HuH-7.5 (cell line): ENCODE measurements at places on chromosomes 4 and X.
A peak's percentile ranks its signal among the peaks of the same experiment; 100 is the strongest.

DNA sequence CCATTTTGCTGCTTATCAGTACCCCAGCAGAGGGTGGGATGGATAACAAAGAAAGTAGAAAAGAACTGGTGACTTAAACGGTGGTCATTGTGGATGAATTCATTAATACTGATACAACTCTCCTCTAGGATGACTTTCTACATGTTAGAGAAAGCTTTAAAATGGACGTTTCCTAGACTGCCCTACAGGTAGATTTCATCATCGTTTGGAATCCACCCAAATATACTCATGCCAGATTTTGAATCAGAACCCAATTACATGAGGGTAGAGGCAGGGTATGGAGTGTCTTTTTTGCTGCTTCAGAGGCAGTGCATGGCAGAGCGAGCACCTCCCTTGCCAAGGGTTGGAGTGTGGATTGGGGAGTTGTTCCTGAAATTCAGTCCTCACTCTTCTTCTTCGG lies 13.3 kb upstream of the ANTXR2 start:
- no peak for DNase-seq

DNA sequence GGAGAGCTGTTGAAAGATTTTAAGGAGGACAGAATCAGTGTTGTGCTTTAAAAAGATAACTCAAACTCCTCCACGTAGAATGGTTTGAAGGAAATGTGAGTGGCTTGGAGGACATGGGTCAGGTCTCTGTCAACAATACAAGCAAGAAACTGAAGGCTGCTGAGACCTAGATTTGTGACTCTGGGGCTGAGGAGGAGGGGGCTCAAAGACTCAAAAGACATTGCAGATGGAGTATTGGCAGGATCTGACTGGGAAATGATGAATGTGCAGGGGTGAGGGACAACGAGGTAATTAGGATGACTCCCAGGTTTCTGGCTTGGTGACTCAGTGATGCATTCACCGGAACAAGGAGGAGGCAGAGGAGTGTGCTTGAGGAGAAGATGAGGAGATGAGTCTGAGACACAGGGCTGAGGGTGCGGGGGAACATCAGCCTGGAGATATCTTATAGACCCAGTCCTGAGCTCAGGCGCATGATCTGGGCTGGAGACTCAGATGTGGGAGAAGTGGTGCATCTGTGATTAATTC lies 3.3 kb upstream of the RPS4X start:
- no peak for DNase-seq

DNA sequence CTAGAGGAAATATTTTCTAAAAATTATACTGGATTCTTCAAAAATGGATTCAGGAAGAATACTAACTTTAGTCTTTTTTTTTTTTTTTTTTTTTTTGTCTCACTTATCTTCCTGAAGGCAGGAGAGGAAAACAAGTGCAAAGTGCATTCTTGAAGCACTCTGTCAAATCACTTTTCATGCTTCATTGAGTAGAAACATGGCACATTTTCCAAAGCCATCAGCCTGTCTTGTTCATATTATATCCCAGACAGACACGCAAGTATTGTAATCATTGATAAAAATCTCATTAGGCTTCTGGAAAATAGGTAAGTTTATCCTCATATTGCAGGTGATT lies 1.2 kb downstream of the BBS12 start:
- DNase-seq, result no peak

DNA sequence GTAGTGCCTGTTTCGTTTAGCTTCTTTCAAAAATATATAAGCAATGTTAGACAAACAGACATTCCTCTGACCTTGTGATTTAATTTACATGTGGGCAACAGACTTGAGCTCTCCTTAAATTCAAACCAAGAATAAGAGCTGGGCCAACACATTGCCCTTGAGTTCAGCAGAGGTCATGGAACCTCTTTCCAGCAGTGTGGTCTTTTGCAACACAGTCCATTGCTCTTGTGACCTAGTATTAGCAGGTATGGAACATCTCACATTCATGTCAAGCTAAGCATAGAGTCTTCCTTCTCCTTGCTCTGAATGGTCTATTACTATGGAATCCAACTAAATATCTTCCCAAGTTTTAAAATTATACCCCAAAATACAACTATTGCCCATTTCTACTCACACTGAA lies 33.7 kb upstream of the MND1 start:
- DNase-seq, result no peak

- DNase-seq, result no peak
These were observed 52.6 kb downstream of the HTT start for GRCh38 chr4:3127112-3127511.

GRCh38 chrX:125378205-125378604 lies 58.5 kb downstream of the TEX13C start:
- DNase-seq, result no peak

DNA sequence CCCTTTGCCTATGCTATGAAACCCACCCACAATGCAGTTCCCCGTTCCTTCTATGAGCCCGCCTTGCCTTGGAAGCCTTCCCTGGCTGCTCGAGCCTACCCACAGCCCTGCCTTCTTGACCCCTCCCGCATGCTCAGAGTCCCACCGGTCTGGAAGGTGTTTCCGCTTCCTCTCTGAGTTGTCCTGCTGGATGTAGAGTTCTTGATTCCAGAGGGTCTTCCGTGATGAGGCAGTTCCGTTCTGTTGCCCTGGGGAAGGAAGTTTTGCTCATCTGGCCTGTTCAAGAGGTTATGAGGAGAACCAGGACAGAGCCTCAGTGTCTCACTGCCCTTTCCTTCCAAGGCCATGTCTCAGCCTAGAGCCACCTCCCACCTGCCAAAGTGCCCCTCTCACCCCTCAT lies 7.5 kb downstream of the GPKOW start:
- no peak for DNase-seq

GRCh38 chrX:85365370-85365995 lies 14.0 kb downstream of the POF1B start:
- DNase-seq, result no peak

- DNase-seq, result no peak
These were observed 19.6 kb upstream of the HMX1 start for GRCh38 chr4:8891255-8891645.

- DNase-seq, result no peak
These were observed 45.5 kb downstream of the SUPT20HL1 start for GRCh38 chrX:24405959-24406358.

GRCh38 chr4:38601244-38601915 lies 62.6 kb upstream of the KLF3 start:
- DNase-seq, result no peak

DNA sequence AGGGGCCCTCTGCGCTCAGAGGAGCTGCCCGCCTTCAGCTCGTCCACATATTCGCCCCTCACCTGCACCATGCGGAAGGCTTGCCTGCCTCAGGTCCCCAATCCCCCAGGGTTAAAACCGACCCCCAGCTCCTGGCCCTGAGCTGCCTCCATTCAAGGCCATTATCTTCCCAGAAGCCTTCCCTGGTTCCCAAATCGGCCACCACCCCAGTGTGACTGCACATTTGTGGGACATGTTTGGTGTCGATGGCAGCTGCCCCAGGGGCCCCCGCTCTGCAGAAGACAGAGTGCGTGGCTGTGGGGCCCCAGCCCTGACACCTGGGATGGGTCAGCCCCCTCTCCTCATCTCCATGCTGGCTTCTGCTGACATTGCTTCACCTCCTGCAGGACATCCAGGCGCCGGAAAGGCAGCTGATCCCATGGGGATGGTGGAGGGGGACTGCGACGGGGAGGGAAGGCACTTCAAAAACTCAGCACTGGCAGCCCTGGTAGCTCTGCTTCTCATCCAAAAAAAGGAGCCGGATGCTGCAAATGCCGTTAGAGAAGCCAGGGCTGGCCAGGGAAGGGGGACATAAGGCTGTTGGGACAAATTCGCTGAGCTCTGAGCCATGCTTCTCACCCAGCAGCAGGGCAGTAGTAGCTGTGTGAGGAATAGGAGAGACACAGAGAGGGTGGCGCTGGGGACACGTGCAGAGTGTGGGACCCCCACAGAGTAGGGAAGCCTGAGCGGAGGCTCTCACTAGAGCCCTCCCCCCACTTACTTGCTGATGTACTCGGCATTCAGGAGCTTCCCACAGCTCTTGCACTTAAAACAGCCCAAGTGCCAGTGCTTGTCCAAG lies 78.5 kb downstream of the ABLIM2 start:
- no peak for DNase-seq

- DNase-seq, result peak; percentile 75
These were observed 7.6 kb downstream of the DLG3 start for GRCh38 chrX:70452143-70452733.

- no peak for DNase-seq
These were observed 11.9 kb downstream of the WDR17 start for GRCh38 chr4:176077561-176077960.

DNA sequence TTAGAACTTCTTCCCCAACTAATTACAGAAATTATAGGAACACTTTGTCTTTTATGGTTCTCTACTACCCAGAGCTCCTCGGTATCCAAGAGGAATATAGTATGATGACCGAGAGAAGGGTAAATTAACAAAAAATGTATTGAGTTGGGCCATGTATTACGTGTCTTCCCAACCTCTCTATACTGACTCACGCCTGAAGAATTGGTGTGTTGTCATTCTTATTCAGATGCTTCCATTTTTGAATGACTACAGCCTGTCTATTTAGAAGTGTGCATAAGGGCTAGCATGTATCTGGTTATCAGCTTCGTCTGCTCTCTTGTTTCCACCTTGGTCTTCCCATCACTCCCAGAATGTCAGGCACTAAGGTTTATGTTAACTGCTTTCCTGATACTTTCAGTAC lies 24.5 kb upstream of the SCD5 start:
- no peak for DNase-seq

GRCh38 chrX:123184219-123184865 lies at the start of gene GRIA3:
Gene GRIA3, plus strand, starts transcription at chrX:123184278. Its CDS starts 258 bp downstream, at chrX:123184536.
- no peak for DNase-seq

DNA sequence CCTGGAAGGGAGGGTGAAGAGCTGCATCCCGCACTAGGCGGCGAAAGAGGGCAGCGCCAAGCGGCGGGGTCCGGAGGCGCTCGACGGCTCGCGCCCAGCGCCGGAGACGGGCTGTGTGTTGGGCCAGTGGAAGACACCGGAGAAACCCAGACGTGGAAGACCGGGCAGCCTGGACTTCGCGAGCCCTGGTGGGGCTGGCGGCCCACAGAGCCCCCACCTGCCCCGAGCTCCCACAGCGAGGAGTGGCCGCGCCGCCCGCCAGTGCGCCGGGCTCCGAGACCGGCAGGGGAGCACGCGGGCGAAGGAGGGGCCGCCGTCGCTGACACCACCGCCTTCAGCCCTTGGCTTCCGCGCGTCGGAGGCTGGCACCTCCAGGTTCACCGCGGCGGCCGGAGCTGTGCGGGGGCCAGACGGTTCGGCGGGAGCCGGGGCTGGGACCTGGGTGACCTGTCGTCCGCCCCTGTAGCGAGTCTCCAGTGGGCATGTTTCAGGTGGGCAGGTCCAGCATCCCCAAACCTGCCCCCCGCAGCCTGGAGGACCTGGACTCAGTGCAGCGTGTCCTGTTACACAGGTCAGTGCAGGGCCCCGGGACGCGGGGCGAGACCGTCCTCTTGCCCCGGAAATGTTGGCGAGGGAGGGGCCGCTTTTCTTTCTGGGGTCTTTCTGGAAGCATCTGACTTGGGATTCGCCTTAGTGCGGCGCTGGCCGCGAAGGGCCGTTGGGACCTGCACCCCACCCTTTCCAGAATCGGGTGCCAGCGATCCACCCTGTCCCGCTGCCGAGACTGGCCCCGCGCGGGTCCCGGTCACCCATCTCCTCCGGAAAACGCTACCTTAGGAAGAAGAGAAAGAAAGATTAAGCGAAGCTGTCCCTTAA lies 9.6 kb upstream of the INTU start:
- DNase-seq, result no peak

DNA sequence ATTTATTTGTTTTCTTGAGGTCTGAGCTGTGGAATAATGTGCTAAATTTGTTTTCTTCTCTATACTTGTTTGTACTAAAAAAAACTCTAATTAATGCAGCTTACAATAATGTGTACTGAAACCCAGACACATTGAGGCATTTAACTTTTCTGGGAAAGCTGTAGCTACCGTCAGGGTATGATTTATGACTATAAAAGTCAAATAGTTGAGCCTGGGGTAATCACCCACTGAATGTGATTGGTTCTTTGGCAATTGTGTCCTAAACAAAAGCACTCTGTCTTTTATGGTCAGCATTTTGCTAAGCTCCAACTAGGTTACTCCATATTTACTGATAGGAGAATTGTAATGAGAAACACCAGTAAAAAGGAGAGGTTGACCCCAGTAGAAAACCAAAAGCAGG lies 65.9 kb upstream of the CBLL2 start:
- no peak for DNase-seq

DNA sequence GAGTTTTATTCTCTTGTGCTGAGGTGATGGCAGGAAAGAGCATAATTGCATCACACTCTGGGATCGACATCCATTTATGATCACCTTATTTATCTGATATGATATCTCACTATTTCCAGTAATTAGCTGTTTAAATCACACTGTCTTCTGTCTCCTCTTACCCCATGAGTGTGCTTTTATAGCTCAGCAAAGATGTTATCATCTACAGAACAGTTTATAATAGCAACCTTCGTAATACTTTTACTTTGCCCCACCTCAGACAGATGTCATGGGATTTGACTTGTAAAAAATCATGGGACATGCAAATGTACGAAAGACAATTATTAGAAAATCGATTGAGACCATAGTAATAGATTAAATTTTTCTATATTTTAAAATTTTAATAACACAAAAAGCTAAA lies 1122.3 kb upstream of the PCDH10 start:
- no peak for DNase-seq

DNA sequence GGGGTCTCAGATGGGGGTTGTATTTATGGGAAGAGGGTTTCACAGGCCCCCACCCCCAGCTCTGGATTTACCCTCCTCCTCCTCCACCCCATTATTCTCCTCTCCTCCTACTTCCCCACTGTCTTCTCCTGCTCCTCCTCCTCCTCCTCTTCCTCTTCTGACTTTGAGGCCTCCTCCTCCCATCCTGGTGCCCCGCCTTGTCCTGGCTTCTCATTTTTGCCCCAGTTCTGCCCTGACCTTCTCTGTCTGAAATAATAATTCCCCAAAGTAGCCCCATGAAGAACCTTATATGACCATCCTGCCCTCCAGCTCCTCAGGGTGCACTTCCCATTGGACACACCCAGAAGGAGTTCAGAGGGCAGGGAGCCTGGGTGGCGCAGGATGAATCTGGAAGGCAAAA lies 351.4 kb upstream of the GATB start:
- no peak for DNase-seq
